Stimulated activated CD4-positive, alpha-beta T cell treated with anti-CD3 and anti-CD28 coated beads, Interleukin-4, amount 100 ng/mL, for 24 hours (primary cell): ENCODE measurements at places on chromosomes 11 and 22.
A peak's percentile ranks its signal among the peaks of the same experiment; 100 is the strongest.

- no peak for DNase-seq
Observed at GRCh38 chr11:10566257-10566957, 2.1 kb downstream of the LYVE1 start.

- peak; percentile 47 for DNase-seq
Observed at GRCh38 chr22:43060183-43060582, 29.0 kb downstream of the TTLL1 start.

DNA sequence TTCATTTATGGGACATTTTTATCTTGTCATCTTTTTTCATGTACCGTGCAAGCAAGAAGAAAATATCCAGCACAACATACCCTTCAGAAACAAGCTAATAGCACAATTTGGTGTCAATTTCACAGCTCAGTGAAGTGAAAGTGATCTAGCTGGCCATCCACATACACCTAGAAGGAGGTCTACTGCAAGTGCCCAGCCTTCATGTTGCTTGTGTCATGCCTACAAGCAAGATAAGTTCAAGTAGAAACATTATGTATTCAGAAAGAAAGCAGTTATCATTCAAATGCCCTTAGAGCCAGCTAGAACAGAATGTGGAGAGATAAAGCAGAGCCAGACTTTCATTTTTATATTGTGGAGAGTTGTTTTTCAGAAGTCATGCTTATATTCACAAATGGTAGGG lies 325.7 kb upstream of the PITPNB start:
- no peak for DNase-seq

- DNase-seq, result no peak
Observed at GRCh38 chr11:9005087-9005486, 1.3 kb upstream of the NRIP3 start.

DNA sequence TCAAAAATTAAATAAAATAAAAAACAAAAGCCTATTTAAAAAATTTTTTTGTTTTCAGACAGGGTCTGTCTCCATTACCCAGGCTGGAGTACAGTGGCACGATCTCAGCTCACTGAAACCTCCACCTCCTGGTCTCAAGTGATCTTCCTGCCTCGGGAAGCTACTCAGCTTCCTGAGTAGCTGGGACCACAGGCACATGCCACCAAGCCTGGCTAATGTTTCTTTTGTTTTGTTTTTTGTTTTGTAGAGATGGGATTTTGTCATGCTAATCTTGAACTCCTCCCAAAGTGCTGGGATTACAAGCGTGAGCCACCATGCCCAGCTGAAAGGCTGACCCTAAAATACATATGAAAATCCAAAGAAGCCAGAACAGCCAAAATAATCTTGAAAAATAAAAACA lies 20.4 kb upstream of the L3MBTL2 start:
- no peak for DNase-seq

DNA sequence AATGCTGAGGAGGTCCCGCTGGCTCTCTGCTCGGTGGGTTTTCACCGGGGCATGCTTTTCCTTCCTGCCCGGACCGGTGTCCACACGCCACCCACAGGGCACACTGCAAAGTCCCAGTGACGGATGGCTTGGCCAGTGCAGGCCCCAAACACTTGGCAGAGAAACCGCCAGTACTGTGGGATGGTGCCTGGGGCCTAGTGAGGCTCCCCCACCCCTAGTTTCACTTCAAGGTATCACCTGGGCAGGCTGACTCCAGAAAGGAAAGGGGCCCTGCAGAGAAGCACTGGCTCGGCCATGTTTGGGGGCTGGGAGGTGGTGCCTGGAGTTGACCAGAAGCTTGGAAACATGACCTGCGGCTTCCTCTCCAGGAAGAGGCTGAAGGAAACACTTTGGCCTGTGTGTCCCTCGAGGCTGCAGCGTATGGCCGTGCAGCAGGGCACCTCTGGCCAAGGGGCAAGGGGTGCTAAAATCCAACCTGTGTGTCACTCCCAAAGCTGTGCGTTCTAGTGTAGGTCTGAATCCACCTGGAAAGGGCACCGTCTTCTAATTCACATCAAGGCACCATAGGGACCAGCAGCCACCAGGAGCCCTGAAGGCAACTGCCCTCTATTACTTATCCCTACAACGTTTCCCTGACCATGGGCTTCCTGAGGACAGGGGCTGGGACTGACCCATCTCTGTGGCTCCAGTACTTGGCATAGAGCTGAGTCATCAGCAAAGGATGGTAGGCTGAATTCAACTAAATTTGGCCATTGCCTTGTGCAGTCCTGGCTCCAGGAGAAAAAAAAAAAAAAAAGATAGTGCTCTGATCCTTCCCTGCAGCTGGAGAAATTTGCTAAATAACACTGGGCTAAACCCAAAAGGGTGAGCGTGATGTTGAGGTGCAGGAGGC lies 22.6 kb downstream of the TPBGL start:
- DNase-seq, result no peak

GRCh38 chr11:64715756-64716472 lies 7.1 kb downstream of the NRXN2 start:
- no peak for DNase-seq

- DNase-seq, result no peak
Observed at GRCh38 chr11:105315287-105315686, 175.7 kb upstream of the CARD18 start.

GRCh38 chr11:123046473-123047259 lies 15.3 kb downstream of the HSPA8 start:
- DNase-seq, result no peak

DNA sequence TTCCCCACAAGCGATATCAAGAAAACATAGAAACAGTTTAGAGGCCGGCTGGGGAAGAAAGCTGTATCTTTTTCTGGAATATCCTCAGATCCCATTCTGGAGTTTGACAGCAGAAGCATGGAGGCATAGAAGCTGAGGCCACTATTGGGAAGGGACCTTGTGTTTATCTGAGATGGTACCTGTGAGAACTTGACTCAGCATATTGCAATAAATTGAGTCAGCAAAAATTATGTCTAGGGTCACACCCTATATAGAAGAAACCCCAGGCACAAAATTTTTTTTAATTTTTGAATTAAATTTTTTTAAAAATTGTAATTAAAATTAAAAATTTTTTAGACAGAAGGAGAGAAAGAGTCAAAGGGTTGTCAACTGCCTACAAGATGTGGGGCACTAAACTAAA lies 178.7 kb downstream of the NTM start:
- no peak for DNase-seq

GRCh38 chr11:63844836-63845235 lies 5.9 kb downstream of the MARK2 start:
- no peak for DNase-seq

GRCh38 chr11:17745023-17745772 lies 10.6 kb downstream of the KCNC1 start:
- DNase-seq, result no peak

DNA sequence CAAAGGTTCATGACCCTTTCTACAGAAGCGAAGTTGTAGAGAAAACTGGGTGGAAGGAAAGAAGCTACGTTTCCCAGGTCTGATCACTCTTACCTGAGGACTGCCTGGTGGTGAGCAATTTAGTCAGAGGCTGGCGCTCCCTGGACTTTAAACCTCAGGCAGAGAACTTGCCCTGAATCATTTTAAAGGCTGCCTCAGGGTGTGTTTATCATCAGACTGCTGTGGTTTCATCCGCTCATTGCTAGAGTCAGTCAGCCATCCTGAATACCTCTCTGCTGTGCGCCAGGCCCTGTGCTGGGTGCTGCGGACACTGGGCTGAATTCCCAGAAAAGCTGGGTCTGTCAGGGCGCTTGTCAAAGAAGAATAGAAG lies 2.7 kb downstream of the DTX4 start:
- DNase-seq, result no peak

DNA sequence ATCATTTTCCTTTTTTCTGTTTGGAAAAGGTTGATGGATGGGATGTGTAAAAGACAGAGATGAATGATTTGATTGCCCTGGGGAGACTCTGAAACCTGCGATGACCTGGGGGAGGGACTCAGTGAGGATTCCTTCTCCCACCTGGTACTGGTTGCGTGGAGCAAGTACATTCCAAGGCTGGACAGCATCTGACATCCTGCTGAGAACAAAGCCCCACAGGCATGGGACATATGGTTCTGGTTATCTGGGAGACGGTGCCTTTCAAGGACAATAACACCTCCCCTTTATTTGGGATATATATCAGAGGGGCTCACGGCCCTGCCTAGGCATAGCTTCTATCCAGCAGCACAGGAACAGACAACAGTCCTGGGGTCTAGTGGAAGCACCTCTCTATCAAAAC lies 527.8 kb downstream of the METTL15 start:
- DNase-seq, result no peak

DNA sequence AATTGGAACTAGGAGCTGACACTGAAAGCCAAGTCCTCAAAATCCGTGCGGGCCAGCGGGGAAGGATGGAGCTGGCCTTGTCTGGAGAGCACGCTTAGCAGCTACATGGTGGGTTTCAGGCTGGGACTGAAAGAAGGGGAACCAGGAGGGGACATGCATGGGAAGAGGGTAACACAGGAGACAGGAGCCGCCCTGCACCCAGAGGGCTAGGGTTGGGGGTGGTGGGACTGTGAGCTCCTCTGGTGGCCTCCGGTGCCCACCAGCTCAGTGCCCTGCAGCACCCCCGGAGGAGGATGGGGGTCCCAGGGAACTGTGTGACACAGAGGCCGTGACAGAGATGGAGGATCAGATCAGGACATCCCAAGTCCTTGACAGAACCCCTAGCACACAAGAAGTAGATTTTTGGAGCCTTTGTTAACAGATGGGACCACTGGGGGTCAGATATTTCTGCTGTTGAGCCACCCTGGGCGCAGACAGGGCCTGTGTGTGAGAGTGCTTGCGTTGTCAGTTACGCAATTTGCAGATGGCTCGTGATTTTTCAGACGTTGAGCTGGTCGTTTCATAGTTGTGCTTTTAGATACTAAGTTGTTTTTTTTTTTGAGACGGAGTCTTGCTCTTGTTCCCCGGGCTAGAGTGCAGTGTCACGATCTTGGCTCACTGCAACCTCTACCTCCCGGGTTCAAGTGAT lies 21.3 kb upstream of the GRAMD4 start:
- DNase-seq, result no peak

GRCh38 chr11:126969865-126970479 lies 30.6 kb downstream of the KIRREL3 start:
- DNase-seq, result no peak

- DNase-seq, result no peak
Observed at GRCh38 chr11:58637371-58637770, 14.9 kb downstream of the CNTF start.

DNA sequence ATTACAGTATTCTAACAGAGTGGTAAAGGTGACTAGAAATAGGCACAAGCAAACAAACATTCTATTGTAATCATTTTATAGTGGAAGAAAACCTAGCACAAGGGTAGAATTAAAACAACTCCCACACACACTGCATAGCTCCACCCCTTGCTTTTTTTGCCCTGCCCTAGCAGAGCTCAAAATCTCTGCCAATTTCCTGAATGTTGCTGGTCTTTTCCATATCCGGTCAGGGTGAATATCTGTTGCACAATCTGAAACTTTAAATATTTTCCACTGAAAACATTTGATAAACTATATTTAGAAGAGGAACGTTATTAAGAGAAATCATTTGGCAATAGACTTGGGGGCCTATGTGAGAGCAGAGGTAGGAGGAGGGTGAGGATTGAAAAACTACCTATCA lies 2.7 kb downstream of the SPA17 start:
- DNase-seq, result no peak

GRCh38 chr11:9643751-9644150 lies 20.1 kb upstream of the SWAP70 start:
- no peak for DNase-seq

DNA sequence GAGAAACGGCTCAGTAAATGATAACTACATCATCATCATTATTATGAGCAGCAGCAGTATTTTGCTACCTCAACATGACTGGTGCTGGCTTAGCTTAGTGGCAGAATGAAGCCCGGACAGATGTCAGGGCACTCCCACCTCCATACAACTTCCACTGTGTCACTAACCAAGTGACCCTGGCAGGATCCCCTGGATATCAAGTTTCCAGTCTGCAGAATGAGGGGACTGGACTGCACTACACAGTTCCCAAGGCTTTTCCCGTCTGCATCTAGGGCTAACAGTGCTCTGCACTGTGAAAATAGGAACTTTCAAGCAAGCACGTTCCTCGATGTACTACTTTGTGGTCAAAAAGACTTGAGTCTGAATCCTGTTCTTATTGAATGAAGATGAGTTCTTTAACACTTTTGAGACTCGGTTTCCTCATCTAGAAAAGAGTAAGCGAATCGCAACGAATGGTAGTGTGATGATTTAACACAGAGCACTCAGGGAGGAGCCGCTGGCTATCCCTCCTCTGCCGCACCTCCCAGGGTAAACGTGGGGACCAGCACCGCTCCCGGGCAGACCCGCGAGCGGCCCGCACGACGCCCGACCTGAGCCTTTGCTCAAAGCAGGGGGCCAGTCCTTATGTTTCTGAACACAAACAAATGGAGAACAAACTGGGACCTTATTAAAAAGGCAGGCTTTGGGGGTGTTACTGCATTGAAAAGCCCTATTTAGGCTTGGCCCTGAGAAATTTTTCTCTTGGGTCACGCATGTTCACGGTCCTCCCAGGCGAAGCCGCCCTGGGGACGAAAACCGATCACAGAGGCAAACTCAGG lies 910 bp downstream of the CLTCL1 start:
- no peak for DNase-seq

DNA sequence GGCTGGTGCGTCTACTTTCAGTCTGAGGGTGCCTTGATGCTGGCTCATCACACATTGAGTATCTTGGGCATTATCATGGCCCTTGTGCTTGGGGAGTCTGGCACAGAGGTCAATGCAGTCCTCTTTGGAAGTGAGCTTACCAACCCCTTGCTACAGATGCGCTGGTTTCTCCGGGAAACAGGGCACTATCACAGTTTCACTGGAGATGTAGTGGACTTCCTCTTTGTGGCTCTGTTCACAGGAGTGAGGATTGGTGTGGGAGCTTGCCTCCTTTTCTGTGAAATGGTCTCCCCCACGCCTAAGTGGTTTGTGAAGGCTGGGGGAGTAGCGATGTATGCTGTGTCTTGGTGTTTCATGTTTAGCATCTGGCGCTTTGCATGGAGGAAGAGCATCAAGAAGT lies 4.9 kb downstream of the TLCD5 start:
- no peak for DNase-seq

DNA sequence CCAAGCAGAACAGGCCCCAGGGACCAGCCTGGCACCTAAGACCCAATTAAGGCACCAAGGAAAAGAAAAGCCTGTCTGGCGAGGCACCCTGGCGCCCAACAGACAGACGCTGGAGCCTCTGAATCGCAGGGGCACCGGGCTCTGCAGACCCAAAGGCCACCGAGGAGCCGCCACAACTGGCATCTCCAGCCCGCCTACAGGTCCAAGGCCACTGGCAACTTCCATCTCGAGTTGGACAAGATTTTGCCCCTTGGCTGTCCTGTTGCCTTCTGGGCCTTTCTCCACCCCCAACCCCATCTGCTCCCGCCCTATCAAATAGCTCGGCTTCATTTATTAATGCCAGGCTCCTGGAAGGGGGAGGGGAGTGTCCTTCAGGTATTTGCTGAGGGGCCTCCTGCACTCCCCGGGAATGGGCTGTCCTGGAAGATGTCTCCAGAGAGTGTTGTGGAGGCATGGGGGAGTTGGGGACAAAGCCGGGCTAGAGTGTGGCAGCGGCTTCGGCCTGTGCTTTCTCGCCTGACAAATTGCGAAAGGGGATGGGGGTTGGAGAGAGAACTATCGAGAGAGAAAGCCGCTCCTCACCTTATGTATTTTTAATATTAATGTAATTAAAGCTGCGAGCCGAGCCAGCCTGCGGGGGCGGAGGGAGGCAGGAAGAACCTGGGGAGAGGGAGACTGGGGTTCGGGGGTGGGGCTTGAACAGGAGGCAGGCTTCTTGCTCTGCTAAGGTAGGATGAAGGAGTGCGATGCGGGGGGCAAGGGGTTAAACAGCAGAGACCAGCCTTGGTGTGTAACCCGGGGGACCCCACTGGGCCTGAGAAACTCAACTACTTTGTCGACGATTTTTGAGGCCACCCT lies 2.0 kb downstream of the DSCAML1 start:
- DNase-seq, result no peak

- no peak for DNase-seq
Observed at GRCh38 chr11:120546312-120547205, 35.0 kb downstream of the GRIK4 start.
